Right atrium auricular region (tissue), 2 donors: ENCODE measurements at places on chromosomes 7 and 10. TPM values are rescaled to one million over a fixed set of nuclear protein-coding genes. Genes with fewer than 3 reads are reported as not detected.

- H3K27me3 ChIP-seq, result no peaks in the 10 kb centered on the region
- no peaks in the 10 kb centered on the region for H3K4me1 ChIP-seq
- no peak overlapping the region for H3K27ac ChIP-seq
- H3K4me3 ChIP-seq, result no peak overlapping the region
- no peaks in the 10 kb centered on the region for H3K36me3 ChIP-seq
- DNase-seq, result no peak
Measured at GRCh38 chr10:116542007-116542677, 3.6 kb upstream of the PNLIP start.

DNA sequence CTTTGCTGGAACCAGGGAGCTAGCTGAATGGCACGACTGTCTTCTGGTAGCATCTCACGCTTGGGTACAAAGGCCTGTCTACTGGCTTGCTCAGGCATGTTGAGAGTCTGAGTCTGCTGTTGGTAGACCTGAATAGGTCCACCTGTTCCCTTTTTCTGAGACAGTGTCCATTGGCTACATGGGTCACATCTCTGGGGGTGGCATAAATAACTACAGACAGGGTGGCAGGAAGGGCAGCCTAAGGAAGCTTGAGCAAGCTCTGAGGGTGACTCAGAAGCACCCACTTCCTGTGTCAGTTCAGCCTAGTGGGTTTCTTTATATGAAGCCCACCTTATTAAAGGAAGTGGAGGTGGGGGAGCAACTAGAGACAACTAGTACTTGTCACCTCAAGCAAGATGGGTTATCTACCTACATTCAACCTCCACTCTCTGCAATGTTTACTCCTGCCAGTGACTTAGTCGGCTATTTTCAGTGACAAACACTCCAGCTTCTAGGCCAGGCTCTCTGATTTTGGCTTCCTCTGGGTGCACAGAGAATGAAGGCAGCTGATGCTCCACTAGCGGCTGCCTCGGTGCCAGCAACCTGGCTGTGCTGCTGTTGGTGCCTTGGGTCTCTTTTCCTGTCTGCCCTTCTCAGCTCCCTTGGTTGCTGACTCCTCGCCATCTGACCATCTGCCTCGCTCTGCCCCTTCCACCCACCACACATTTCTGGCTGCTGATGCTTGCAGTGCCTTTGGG is 5.7 kb upstream of the ZYX start:
- peaks cover 20% of the 10 kb centered on the region for H3K4me1 ChIP-seq
- no peak overlapping the region for H3K4me3 ChIP-seq
- H3K36me3 ChIP-seq, result no peaks in the 10 kb centered on the region
- no peaks in the 10 kb centered on the region for H3K27me3 ChIP-seq

DNA sequence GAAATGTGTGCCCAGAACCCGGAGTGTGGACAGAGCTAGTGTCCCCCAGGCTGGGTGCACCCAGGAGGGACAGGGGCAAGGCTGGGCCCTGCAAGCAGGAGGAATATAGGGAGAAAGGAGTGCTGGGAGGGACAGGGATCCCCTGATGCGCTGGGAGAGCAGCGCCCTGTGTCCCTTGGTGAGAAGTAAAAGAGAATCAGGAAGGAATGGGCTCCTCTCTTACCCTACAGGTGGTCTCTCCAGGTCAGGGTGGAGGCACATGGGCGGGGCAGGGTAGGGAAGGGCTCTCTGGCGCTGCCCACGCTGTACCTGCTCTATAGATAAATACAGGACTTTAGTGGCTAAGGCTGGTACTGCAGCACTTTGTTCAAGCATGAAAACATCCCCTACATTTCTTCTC is 753.8 kb downstream of the GRID1 start:
- no peaks in the 10 kb centered on the region for H3K27me3 ChIP-seq
- H3K27ac ChIP-seq, result no peak overlapping the region
- peak; percentile 51 for DNase-seq
- H3K4me3 ChIP-seq, result no peak overlapping the region
- no peaks in the 10 kb centered on the region for H3K4me1 ChIP-seq
- H3K36me3 ChIP-seq, result no peaks in the 10 kb centered on the region

GRCh38 chr10:79392506-79393176 is 45.4 kb downstream of the PPIF start:
- no peak overlapping the region for H3K4me3 ChIP-seq
- H3K4me1 ChIP-seq, result no peaks in the 10 kb centered on the region
- H3K27me3 ChIP-seq, result no peaks in the 10 kb centered on the region
- H3K36me3 ChIP-seq, result peaks cover 15% of the 10 kb centered on the region

GRCh38 chr10:29263506-29263905 is 25.4 kb upstream of the LYZL1 start:
- no peak for DNase-seq
- H3K27ac ChIP-seq, result no peak overlapping the region
- H3K27me3 ChIP-seq, result no peaks in the 10 kb centered on the region
- H3K4me1 ChIP-seq, result no peaks in the 10 kb centered on the region

MICALL2 gene
- total RNA-seq, result 9.4 TPM

CCDC136 gene
- 2.6 TPM for total RNA-seq

GRCh38 chr10:10902951-10903350 is 114.7 kb upstream of the CELF2 start:
- no peak for DNase-seq
- H3K27ac ChIP-seq, result no peak overlapping the region
- H3K4me3 ChIP-seq, result no peak overlapping the region
- no peaks in the 10 kb centered on the region for H3K36me3 ChIP-seq

- H3K4me1 ChIP-seq, result no peaks in the 10 kb centered on the region
- no peak overlapping the region for H3K27ac ChIP-seq
- no peak for DNase-seq
- H3K36me3 ChIP-seq, result no peaks in the 10 kb centered on the region
- H3K4me3 ChIP-seq, result no peak overlapping the region
- H3K27me3 ChIP-seq, result no peaks in the 10 kb centered on the region
Measured at GRCh38 chr7:57181281-57181680, 49.0 kb upstream of the ZNF479 start.

ARMC3 gene
- not detected for total RNA-seq

FEZF1 gene
- total RNA-seq, result not detected

DNA sequence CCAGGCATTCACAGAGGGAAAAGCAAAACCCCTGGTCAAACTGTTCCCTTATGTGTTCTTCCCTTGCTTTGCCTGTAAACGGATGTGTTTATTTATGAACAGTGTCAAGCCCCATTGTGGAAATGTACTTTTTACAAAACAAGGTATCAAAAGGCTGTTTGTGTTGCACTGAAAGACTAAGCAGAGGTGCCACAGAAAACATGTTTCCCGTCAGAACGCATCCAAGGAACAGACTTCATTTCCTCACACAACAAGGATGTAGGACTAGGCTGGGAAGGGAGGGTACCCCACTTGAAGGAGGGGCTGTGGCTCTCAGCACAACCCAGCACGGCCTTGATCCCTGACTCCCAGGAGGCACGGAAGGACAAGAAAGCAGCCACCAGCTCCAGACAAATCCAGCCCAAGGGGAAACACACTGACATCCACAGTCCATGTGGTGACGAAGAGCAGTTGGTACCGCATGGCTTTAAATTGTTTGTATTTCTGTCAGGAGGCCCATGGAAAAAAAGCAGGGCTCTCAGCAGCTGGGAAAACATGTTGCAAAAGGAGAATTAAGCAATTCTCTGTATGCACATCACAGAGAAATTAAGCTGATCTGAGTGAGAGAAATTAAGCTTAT is 85.6 kb downstream of the RNF216 start:
- no peak for DNase-seq
- H3K27me3 ChIP-seq, result no peaks in the 10 kb centered on the region
- peaks cover 100% of the 10 kb centered on the region for H3K4me1 ChIP-seq
- H3K4me3 ChIP-seq, result peak overlapping the region; percentile 39
- H3K27ac ChIP-seq, result peak overlapping the region; percentile 93

DNA sequence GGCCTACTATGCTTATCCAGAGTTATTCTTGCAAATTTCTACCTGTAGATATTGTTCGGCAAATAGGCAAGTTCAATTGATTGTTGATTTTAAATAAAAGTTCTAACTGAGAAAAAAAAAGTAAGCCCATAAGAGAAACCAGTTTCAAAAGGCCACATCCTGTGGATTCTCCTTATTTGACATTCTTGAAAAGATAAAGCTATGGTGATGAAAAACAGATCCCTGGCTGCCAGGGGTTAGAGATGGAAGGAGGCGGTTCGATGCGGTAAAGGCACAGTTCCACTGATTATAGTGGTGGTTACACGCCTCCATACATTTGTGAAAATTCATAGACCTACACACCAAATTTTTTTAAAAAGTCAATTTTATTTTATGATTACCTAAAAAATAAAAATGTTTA is 347.8 kb downstream of the KCNMA1 start:
- H3K27me3 ChIP-seq, result no peaks in the 10 kb centered on the region
- no peak overlapping the region for H3K27ac ChIP-seq
- no peak overlapping the region for H3K4me3 ChIP-seq
- no peak for DNase-seq
- no peaks in the 10 kb centered on the region for H3K36me3 ChIP-seq

DNA sequence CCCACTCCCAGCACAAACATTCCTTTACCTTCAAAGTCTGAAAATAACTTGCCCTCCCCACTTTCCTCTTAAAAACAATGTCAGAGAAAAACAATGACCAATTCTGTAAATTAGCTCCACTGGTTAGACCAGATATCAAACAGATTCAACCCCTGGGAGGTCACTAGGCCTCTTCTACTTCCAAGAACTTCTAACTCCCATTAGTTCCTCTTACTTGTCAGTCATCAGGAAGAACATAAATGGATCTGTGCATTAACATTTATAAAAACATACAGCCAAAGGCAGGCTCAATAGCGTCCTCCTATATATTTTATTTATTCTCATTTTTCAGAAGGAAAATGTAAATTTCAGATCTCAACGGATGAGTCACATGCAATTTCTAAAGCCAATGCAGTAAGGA is 2.2 kb downstream of the ELAPOR2 start:
- peak overlapping the region; percentile 36 for H3K27ac ChIP-seq
- H3K27me3 ChIP-seq, result no peaks in the 10 kb centered on the region
- H3K4me1 ChIP-seq, result no peaks in the 10 kb centered on the region
- no peak overlapping the region for H3K4me3 ChIP-seq
- no peak for DNase-seq
